GM12878 (cell line): ENCODE measurements at places on chromosomes 5 and 9.
A peak's percentile ranks its signal among the peaks of the same experiment; 100 is the strongest.

- DNase-seq: no peak
Observed at GRCh38 chr5:93886917-93887361, 145.5 kb upstream of the POU5F2 start.

DNA sequence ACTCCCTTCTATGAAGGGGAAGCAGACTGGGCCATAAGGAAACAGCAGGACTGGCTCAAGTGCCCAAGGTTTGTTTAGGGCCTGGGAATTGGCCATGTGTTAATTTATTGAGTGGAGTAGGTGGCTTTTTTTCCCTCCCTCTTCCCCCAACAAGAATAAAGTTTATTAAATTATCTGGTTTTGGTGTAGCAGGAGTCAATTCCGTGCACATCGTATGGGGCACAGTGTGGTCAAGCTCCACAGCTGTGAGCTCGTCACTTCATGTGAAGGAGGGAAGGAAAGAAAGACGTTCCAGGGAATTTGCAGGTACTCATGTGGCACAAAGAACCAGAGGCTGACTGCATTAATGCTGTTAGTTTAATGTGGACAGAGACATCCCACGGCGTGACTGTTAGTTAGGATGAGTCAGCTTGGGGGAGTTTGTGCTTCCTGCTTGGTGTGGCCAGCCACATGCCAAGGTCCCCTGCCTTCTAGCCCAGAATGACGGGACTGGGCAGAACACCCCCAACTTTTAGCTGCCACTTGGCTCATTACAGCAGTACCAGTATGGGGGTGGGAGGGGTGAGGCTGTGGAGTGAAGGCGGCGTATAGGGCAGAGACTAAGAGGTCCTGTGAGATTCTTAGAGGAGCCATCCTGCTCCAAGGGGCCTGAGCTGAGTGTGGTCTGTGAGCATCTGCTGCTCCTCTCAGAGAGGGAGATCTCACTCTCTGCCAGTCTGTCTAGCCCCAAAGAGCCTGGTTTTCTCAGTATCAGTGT lies 33.2 kb downstream of the CSF1R start:
- DNase-seq: no peak

GRCh38 chr9:101533334-101534204 lies at the start of gene RNF20:
TSS of gene RNF20 (plus strand) at chr9:101533853. CDS start at chr9:101535424, 1,571 bp downstream.
- DNase-seq: peak; percentile 94

GRCh38 chr9:127896395-127897192 lies 2.8 kb downstream of the ST6GALNAC6 start:
- DNase-seq: no peak

GRCh38 chr9:79682076-79682736 lies 110.4 kb downstream of the TLE4 start:
- no peak for DNase-seq

DNA sequence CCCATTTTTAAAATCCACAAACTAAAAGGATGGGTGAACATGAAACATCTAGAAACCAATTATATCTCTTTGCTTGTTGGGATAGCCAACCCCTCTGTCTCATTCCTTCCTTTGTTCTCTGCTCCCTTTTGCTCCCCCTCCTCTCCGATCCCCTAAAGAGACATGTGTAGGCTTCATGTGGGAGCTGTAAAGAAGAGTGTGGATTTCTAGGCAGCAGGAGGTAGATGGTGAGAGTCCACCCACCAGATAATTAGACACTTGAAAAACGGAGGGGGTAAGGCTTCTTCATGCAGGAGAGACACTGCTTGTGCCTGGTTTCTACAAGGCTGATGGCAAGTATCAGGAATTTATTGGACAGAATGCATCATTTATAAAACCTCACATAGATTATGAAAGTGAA lies 27.3 kb upstream of the CFAP157 start:
- no peak for DNase-seq

GRCh38 chr5:58543723-58544122 lies 39.2 kb upstream of the RAB3C start:
- DNase-seq: no peak

DNA sequence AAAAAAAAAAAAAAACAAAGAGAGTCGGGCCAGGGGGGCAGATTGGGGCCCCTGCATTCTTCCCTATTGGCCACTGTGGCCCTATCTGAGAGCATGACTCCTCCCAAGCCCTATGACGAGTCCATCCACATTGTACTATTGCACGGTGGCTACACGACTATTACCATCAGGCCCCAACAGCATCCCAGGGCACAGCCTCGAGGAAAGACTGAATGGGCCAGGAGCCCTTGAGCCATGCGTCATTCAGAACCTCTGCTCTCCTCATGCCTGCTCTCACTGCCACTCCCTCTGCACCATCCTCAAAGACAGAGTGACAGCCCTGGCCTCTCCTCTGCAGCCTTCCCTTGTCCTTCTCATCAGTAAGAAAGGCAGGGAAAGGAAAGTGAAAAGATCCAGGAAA lies 20.2 kb upstream of the ORM1 start:
- DNase-seq: no peak

- DNase-seq: peak; percentile 71
Observed at GRCh38 chr5:35212122-35212982, 17.9 kb downstream of the PRLR start.

GRCh38 chr5:73387601-73388305 lies 60.8 kb downstream of the FOXD1 start:
- DNase-seq: peak; percentile 76

DNA sequence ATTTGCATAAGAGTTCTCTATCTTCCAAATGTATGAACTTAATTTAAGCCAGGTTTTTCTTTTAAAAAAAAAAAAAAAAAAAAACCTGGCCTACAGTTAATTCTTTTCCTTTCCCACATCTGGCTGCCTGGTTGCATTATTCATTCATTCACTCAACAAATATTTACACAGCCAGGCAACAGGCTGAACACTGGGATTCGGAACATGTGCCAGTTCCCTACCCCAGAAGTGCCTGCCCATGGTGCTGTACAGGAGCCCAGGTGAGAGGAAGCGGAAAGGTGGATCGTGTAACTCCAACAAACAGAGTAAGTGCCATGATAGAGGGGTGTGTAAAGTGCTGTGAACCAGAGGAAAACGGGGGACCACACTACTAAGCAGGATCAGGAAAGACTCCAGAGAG lies 93.6 kb downstream of the CDK5RAP2 start:
- no peak for DNase-seq

- peak; percentile 44 for DNase-seq
Observed at GRCh38 chr9:99868845-99869244, 37.6 kb upstream of the STX17 start.

- no peak for DNase-seq
Observed at GRCh38 chr9:84337252-84337651, 3.3 kb downstream of the SLC28A3 start.

DNA sequence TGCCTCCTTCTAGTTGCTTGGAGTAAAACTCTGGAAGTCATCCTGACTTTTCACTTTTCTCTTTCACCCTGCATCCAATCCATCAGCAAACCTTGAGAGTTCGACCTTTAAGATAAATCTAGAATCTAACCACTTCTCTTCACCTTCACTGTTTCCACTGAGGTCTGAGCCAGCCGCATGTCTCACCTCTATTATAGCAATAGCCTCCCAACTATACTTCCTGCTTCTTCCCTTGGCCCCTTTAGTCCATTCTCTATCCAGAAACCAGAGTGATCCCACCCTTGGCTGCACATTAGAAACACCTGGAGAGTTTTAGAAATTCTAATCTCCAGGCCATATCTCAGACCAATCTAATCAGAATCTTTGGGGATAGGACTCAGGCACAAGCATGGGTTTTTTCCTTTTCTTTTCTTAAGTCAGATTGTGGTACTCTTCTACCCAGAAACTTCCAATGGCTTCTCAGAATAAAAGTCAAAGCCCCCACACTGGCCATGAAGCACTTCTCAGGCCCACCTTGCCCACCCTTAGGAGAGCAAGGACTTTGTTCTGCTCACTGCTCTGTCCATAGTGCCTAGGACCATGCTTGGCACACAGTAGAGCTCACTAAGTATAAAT lies 33.1 kb downstream of the MFAP3 start:
- DNase-seq: no peak

- no peak for DNase-seq
Observed at GRCh38 chr9:129310666-129311350, 132.7 kb upstream of the IER5L start.

- no peak for DNase-seq
Observed at GRCh38 chr9:124149992-124150391, 107.8 kb upstream of the NEK6 start.

DNA sequence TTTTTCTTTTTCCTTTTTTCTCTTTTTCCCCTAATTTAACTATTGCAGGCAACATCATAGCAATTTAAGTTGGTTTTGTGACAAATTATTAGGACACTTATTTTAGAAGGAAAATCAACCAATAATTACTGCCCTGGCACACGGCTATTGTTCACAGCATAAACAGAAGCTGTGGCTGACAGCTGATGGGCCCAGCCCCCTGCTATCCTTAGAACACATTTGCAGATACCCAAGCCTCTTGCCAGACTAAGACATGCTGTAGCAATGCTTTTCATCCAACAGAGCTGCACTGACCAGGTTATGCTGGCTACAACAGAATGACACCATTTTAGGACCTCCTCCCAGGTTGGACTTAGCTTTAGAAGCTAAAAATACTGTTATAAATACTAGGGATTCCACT lies 852.7 kb upstream of the DMAC1 start:
- DNase-seq: no peak

- no peak for DNase-seq
Observed at GRCh38 chr5:69350664-69351063, 18.1 kb upstream of the CCDC125 start.

DNA sequence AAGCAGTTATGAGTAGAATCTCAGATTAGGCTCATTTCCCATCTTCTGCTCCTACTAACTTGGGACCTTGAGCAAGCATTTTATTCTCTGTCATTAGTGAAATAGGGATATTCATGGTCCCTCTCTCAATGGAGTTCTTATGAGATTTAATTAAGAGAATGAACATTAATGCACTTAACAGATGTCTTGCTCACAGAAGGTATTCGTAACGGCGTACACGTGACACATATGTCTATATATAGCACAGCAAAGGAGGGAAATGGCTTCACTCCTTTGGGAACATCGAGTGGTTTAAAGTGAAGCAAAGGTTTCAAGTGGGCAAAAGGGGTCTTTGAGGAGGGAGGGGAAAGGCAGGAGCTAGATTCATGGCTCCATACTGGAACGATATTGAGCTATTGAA lies 24.6 kb downstream of the KDM4C start:
- DNase-seq: no peak

GRCh38 chr5:26700759-26701384 lies 337.5 kb downstream of the CDH9 start:
- no peak for DNase-seq

GRCh38 chr5:137831105-137831504 lies 36.6 kb upstream of the MYOT start:
- no peak for DNase-seq

- no peak for DNase-seq
Observed at GRCh38 chr9:111961575-111961974, 65.0 kb downstream of the UGCG start.

- DNase-seq: no peak
Observed at GRCh38 chr9:133473743-133474142, 5.2 kb downstream of the SLC2A6 start.

DNA sequence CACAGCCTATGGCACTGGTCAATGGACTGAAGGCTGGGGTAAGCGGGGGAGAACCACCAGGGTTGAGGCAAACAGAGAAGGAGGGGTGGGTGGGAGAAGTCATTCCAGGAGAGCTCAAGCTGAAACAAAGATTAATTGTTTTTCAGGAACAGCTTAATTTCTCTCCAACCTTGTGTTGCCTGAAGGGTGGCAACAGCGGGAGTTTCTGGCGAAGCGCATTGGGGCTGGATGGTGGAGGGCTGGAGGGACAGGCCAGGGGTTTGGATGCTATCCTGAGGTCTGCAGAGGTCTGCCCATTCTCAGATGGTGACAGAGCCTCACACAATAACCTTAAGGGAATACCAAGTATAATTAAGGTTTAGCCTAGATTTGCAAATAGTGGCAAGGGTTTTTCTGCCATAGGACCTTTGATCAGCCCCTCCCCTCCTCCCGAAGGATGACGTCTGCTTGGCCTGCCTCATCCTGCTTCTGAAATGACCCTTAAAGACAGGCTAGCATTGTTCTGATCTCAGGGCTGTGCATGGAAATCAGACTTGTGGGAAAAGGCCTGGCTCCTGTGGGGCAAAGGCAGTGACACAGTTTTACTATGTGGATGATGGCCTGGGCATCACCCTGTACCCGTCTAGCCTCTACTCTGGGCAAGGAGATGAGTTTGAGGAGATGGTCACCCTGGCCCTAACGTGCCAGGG lies 32.7 kb downstream of the PSD2 start:
- DNase-seq: no peak

DNA sequence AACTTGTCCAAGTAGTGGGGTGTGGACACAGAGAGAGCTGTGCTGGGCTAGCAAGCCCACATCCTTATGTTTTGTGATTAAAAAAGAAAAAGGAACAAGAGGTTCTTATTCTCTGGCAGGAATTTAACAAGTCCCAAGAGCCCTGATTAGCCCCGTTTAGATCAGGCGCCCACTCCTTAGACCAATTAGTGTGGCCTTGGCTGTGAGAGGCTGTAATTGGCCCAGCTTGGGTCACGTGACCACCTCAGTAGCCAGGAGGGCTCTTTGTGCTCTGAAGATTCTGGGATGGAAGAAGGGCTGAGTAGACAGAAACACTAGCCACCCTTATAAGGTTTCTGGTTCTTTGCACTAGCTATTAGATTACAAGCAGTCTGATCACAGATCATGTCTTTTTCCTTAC lies 31.1 kb downstream of the GCNT4 start:
- DNase-seq: no peak

DNA sequence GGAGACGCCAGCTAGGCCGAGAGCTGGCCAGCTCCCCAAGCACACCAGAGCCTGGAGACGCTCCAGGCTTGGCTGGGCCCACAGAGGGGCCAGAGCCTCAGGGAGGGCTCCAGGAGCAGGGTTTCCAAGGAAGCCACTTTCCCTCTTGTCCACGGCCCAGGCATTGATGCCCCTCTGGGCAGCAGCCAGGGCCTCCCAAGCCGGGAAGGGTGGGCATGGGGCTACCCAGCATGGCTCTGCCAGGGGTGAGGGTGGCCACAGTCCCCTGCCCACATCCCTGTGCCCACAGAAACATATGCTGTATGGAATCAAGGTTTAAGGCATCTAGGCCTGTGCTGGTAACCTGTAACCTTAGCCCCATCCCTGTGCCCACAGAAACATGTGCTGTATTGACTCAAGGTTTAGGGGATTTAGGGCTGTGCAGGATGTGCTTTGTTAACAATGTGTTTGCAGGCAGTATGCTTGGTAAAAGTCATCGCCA lies 1.5 kb upstream of the DPP7 start:
- DNase-seq: no peak
